ENCODE measurements at places on chromosomes 5 and 9. TPM values are rescaled to one million over a fixed set of nuclear protein-coding genes. Genes with fewer than 3 reads are reported as not detected.

The SPINK7 gene
- total RNA-seq: not detected

The OLFM1 gene
- total RNA-seq: 0.16 TPM

The CER1 gene
- not detected for total RNA-seq

The TGFBI gene
- total RNA-seq: 2,808 TPM

The PSD2 gene
- not detected for total RNA-seq

The SV2C gene
- total RNA-seq: not detected

The IL13 gene
- total RNA-seq: not detected

The DIPK1B gene
- 3.2 TPM for total RNA-seq

The CCDC187 gene
- not detected for total RNA-seq

The CDH6 gene
- 3.4 TPM for total RNA-seq

The PTCD2 gene
- total RNA-seq: 22.0 TPM

The IFNK gene
- not detected for total RNA-seq

The ROR2 gene
- total RNA-seq: 79.0 TPM

The PHF24 gene
- total RNA-seq: 0.40 TPM

The SLC22A4 gene
- 3.4 TPM for total RNA-seq

The ADAMTS6 gene
- 32.3 TPM for total RNA-seq

The PCDHA2 gene
- not detected for total RNA-seq

The IQGAP2 gene
- total RNA-seq: 1.4 TPM

The NIPSNAP3A gene
- total RNA-seq: 34.5 TPM

The PARP8 gene
- total RNA-seq: 4.3 TPM

The PRDM9 gene
- total RNA-seq: not detected

The ADAMTS19 gene
- 0.39 TPM for total RNA-seq

The FOXD4 gene
- total RNA-seq: 0.24 TPM

The PCDHB4 gene
- under 0.01 TPM for total RNA-seq

The UAP1L1 gene
- total RNA-seq: 5.7 TPM

The GPRIN1 gene
- total RNA-seq: 4.5 TPM

The LECT2 gene
- not detected for total RNA-seq

The CTXN3 gene
- not detected for total RNA-seq

The ANKRD20A1 gene
- not detected for total RNA-seq

The ELAVL2 gene
- not detected for total RNA-seq

The PCDHB5 gene
- 0.39 TPM for total RNA-seq

The AQP7 gene
- total RNA-seq: not detected

The JMY gene
- 18.8 TPM for total RNA-seq

The CRAT gene
- total RNA-seq: 29.6 TPM

The RICTOR gene
- 18.3 TPM for total RNA-seq

The C9orf153 gene
- not detected for total RNA-seq

The MCTP1 gene
- total RNA-seq: 4.1 TPM

The SCGB3A2 gene
- not detected for total RNA-seq

The SAXO1 gene
- total RNA-seq: not detected

The PAEP gene
- not detected for total RNA-seq

The TNFSF8 gene
- total RNA-seq: not detected

The KCNN2 gene
- total RNA-seq: 0.96 TPM

The ADAMTS16 gene
- 0.52 TPM for total RNA-seq

The DMGDH gene
- total RNA-seq: 1.2 TPM

The EQTN gene
- total RNA-seq: not detected

The SLC30A5 gene
- 59.9 TPM for total RNA-seq

The FAXDC2 gene
- 3.6 TPM for total RNA-seq

The RAB3C gene
- not detected for total RNA-seq

The TSSK1B gene
- total RNA-seq: 0.26 TPM

The SLC36A3 gene
- not detected for total RNA-seq

The IFNB1 gene
- total RNA-seq: not detected

The C9 gene
- not detected for total RNA-seq

The ENTPD2 gene
- not detected for total RNA-seq

The ADAMTS12 gene
- total RNA-seq: 82.2 TPM

The PTGDS gene
- 0.39 TPM for total RNA-seq
